ENCODE measurements at places on chromosomes 12 and 14. TPM values are rescaled to one million over a fixed set of nuclear protein-coding genes. Genes with fewer than 3 reads are reported as not detected.

GRCh38 chr12:32390572-32391219, 8.7 kb upstream of the FGD4 start:
- H3K4me1 ChIP-seq = no peaks in the 10 kb centered on the region
- H3K4me3 ChIP-seq = peak overlapping the region; percentile 24
- no peak for DNase-seq
- H3K27ac ChIP-seq = no peak overlapping the region
- no peaks in the 10 kb centered on the region for H3K36me3 ChIP-seq

ZNF219 gene
- total RNA-seq = 32.4 TPM

- no peaks in the 10 kb centered on the region for H3K36me3 ChIP-seq
- no peak for DNase-seq
- H3K4me1 ChIP-seq = no peaks in the 10 kb centered on the region
- no peaks in the 10 kb centered on the region for H3K27me3 ChIP-seq
- no peak overlapping the region for H3K4me3 ChIP-seq
Observed at GRCh38 chr12:107526555-107527180, 158.9 kb upstream of the PWP1 start.

AKAP5 gene
- 0.96 TPM for total RNA-seq

DNA sequence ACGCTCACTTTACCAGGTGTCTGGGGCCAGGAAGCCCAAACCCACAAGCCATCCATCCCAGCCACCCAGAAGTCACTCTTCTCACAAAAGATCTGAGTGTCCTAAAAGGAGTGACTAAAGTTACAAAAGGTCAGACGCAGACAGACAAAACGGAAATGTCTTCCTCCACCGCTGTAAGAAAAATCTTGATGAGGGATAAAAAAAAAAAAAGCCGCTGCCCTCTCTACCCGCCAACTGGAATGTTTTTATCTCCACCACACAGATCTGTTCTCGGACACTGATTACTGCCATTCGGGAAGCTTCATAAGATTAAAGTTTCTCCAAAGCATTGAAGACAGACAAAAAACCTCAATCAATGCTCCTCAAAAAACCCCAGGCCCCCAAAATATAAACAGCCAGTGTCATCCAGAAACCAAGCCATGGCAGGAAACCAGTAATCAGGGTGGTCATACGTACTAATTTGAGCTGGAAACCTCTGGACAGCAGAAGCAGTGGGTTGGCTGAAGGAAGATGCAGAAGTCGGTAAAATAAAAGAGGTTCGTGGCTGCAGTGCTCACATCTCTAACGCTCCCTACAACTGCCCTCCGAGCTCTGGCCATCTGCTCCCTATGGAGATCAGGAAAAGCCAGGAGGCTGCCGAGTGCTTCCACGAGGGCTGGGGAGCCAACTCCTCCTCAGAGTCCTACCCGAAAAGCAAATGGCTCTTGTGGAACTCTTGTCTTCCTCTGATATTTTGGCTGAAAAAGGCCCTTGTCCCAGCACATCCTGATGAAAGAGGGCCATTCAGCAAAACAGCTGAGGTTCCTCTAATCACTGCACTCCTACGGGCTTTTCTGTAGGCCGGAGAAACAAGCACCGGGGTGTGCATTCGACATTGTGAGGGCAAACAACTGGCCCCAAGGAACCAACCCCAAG, 30.3 kb downstream of the SSH1 start:
- H3K4me1 ChIP-seq = no peaks in the 10 kb centered on the region
- H3K27ac ChIP-seq = peak overlapping the region; percentile 72
- H3K27me3 ChIP-seq = no peaks in the 10 kb centered on the region
- no peak for DNase-seq

DNA sequence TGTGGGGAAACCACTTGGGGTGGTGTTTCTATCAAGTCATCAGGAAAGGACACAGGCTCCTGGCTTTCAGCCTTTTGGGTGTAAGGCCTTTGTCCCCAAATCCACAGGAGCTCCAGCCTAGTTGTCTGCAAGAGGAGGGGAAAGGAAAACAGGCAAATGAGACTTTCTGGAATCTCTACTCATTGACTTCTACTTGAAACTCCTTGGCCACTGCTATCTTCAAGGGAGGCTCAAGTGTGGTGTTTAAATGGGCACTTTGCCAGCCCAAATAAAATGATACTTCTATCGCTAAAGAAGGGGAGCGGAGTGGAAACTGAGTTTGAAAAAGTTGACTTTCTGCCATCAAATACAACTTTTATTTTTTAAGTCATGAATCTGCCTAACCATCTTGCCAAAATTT, 445.9 kb upstream of the RGS6 start:
- H3K4me1 ChIP-seq = no peaks in the 10 kb centered on the region
- H3K27me3 ChIP-seq = no peaks in the 10 kb centered on the region
- H3K36me3 ChIP-seq = no peaks in the 10 kb centered on the region
- no peak overlapping the region for H3K4me3 ChIP-seq

LMO3 gene
- total RNA-seq = 6.9 TPM

GRCh38 chr12:70321191-70321590, 44.9 kb upstream of the KCNMB4 start:
- no peaks in the 10 kb centered on the region for H3K27me3 ChIP-seq
- no peaks in the 10 kb centered on the region for H3K4me1 ChIP-seq
- no peaks in the 10 kb centered on the region for H3K36me3 ChIP-seq
- no peak for DNase-seq
- no peak overlapping the region for H3K27ac ChIP-seq

ABCD2 gene
- 2.6 TPM for total RNA-seq

GRCh38 chr14:23349156-23349845, 3.4 kb downstream of the SLC22A17 start:
- H3K4me1 ChIP-seq = no peaks in the 10 kb centered on the region
- DNase-seq = no peak
- no peak overlapping the region for H3K27ac ChIP-seq
- no peaks in the 10 kb centered on the region for H3K27me3 ChIP-seq

GRCh38 chr14:49545716-49546115, 40.5 kb downstream of the RPS29 start:
- no peaks in the 10 kb centered on the region for H3K27me3 ChIP-seq
- no peak overlapping the region for H3K27ac ChIP-seq
- no peak for DNase-seq
- no peaks in the 10 kb centered on the region for H3K36me3 ChIP-seq
- H3K4me1 ChIP-seq = no peaks in the 10 kb centered on the region

GXYLT1 gene
- total RNA-seq = 19.3 TPM

- H3K36me3 ChIP-seq = no peaks in the 10 kb centered on the region
- H3K4me3 ChIP-seq = no peak overlapping the region
Observed at GRCh38 chr12:94805749-94806529, 155.6 kb upstream of the TMCC3 start.

DNA sequence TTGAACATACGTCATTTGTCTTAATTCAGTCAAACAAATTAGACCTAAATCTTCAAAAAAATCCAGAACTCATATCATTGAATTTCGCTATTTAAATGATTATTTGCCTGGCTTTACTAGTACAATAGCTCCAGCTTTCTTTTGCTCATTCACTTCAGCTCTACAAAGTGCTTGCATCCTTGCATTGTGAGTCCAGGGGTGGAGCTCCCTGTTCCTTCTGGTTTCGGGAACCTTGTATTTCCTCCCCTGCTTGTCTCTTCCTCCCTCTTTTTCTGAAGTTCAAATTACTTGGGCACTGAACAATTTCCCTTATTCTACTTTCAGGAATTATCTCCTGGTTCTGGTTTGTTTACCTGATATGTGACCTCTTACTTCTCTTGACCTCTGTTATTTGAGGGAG, 58.1 kb upstream of the KITLG start:
- no peak overlapping the region for H3K27ac ChIP-seq
- H3K4me1 ChIP-seq = no peaks in the 10 kb centered on the region
- no peaks in the 10 kb centered on the region for H3K36me3 ChIP-seq
- no peaks in the 10 kb centered on the region for H3K27me3 ChIP-seq
- DNase-seq = no peak

C12orf50 gene
- total RNA-seq = not detected

DNA sequence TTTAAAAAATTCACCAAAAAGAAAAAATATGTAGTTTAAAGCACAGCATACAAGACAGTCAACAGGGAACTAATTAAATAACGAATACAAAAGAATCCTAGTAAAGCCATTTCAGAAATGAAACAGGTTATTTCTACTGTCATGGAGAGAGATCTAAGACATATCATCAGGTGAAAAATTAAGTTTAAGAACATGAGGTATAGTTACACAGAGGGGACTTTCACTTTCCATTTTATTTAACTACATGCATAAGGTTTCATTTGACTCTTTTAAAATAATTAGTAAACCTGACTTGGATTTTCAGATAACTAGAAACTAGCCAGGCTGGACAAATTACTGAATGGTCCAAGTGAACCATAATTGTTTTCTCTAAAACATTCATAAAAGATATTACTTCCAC, 11.3 kb downstream of the SEC23A start:
- H3K4me3 ChIP-seq = no peak overlapping the region
- H3K4me1 ChIP-seq = no peaks in the 10 kb centered on the region
- H3K27me3 ChIP-seq = no peaks in the 10 kb centered on the region
- no peak for DNase-seq

SERPINA10 gene
- total RNA-seq = not detected

DNA sequence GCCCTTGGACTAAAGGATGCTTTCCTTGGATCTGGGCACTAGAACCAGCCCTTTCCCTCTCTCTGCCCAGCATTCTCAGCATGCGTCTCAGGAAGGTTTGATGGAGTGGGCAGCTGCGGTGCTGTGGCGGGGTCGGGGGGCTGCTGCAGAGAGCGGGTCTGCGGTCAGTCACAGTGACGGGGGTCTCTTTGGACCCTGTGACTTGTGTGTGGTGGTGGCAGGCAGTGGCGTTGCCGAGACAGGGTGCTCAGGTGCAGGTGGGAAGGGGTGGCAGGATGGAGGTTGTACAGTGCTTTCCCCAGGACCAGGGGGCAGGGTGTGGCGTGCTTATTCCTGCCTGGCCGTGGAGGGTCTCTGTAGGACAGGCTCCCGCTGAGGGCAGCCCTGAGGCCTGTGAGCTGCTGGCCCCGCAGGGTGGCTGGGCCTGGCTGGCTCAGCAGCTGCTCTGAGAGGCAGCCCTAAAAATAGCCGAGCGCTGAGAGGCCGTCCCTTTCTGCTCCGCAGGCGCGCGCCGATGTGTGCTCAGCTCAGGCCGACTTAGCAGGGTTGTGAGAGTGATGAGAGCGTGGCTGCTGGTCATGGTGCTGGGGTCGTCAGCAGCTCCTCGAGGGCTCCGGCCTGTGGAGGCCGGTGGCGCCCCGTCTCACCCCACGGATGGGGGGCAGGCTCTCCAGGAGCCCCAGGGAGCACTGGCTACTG, 9.7 kb downstream of the PACS2 start:
- no peak overlapping the region for H3K27ac ChIP-seq
- no peak for DNase-seq
- no peaks in the 10 kb centered on the region for H3K36me3 ChIP-seq
- H3K4me3 ChIP-seq = no peak overlapping the region
- H3K4me1 ChIP-seq = no peaks in the 10 kb centered on the region
- no peaks in the 10 kb centered on the region for H3K27me3 ChIP-seq

OAS2 gene
- total RNA-seq = 6.2 TPM

GRCh38 chr12:89453121-89453978, 71.2 kb downstream of the GALNT4 start:
- no peak overlapping the region for H3K4me3 ChIP-seq
- no peaks in the 10 kb centered on the region for H3K27me3 ChIP-seq
- no peaks in the 10 kb centered on the region for H3K4me1 ChIP-seq
- no peaks in the 10 kb centered on the region for H3K36me3 ChIP-seq
- H3K27ac ChIP-seq = peak overlapping the region; percentile 78

DNA sequence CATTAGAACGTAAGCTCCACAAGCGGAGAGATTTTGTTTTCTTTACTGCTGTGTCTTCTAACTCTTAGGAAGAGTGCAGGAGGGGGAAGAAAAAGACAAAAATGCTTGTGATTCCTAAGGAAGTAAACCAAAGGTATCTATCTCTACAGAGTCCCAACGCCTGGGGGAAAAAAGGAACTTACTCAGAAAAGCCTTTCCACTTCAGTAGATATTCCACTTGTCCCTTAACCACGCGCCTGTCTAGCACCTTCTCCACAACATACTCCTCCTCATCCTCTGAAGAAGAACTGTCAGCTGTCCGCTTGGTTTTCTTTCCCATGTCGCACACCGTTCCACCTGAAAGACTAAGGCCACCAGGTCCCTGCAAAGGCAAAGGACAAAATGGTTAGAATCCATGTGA, 22.6 kb downstream of the CBX5 start:
- H3K4me3 ChIP-seq = no peak overlapping the region
- H3K4me1 ChIP-seq = no peaks in the 10 kb centered on the region
- no peaks in the 10 kb centered on the region for H3K36me3 ChIP-seq
- no peak for DNase-seq

PSME1 gene
- total RNA-seq = 135 TPM

DNA sequence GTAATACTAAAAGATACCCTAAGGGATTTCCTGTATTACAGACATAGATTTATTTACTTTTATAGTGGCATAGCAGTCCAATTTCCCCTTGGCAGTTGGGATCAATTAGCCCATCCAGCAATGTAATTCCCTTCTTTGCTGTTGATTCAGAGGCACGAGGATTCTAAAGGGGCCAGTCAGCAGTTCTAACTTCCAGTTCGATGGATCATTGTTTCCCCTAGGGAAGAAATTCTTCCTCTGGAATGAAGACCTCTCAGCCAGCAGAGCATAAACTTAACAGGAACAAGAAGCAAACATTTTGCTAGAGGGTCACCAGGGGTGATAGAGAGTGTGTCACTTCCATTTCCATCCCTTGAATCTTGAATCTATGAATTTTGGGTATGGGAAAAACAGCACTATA, 395.7 kb upstream of the NOVA1 start:
- H3K36me3 ChIP-seq = no peaks in the 10 kb centered on the region
- no peak overlapping the region for H3K4me3 ChIP-seq
- DNase-seq = no peak
- H3K4me1 ChIP-seq = no peaks in the 10 kb centered on the region
- H3K27me3 ChIP-seq = no peaks in the 10 kb centered on the region

- no peaks in the 10 kb centered on the region for H3K36me3 ChIP-seq
- no peaks in the 10 kb centered on the region for H3K4me1 ChIP-seq
- H3K27me3 ChIP-seq = no peaks in the 10 kb centered on the region
- no peak overlapping the region for H3K27ac ChIP-seq
- peak; percentile 63 for DNase-seq
Observed at GRCh38 chr14:88013750-88014349, 8.9 kb downstream of the GPR65 start.

DNA sequence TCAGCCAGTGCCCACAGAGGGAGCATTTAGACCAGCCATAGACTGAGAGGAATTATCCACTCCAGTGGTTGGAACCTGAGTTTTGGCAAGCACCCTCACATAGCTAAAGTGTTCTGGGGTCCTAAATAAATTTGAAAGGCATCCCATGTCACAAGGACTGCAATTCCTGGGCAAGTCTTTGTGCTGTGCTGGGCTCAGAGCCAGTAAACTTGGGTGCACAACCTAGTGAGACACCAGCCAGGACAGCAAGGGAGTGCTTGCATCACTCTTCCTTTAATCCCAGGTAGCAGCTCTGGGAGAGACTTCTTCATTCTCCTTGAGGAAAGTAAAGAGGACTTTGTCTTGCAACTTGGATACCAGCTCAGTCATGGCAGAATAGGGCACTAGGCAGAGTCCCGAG, 142.0 kb upstream of the FSCB start:
- H3K4me3 ChIP-seq = no peak overlapping the region
- no peaks in the 10 kb centered on the region for H3K4me1 ChIP-seq

DNA sequence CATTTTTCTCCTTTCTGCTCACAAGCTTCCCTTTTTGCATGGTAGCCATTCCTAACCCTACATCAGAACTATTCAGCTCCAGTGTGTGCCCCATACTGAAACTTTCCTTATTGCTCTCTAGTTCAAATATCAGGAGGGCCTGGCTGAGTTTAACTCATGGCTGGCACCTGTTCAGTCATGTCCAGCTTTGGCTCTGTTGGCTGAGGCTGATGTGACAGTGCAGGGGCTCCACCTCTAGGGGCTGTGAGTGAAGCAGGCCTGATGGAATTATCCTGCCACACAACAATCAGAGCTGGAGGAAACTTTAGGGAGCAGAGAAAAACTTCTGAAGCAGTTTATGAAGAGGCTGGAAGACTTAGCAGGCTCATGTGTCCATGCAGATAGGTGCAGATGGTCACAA, 8.5 kb downstream of the COQ6 start:
- DNase-seq = no peak
- no peaks in the 10 kb centered on the region for H3K4me1 ChIP-seq
- no peaks in the 10 kb centered on the region for H3K27me3 ChIP-seq

PMEL gene
- total RNA-seq = 4.7 TPM

NABP2 gene
- total RNA-seq = 27.5 TPM

C12orf54 gene
- not detected for total RNA-seq
